ENCODE measurements at places on chromosomes 1 and 21.

GRCh38 chr1:36859926-36860325 lies 174.4 kb downstream of the GRIK3 start:
- no peak for DNase-seq

- no peak for DNase-seq
Observed at GRCh38 chr1:23475134-23475628, 8.8 kb downstream of the ASAP3 start.

DNA sequence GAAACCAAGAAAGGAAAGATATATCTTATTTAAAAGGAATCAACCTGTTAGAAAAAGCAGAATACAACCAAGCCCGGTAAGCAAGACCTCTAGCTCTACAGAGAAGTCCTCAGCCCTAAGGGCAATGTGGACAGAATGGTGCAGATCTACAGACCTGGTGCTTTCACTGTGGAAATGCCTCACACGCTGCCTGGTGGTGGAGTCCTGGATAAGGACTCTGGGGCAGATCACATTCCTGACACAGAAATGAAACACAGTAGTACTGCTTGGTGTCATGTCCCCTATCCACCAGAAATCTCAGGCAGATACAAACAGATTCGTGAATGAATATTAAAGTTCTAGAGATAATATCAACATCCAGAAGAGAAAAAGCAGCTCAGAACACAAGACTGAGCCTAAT lies 6.8 kb downstream of the CNN3 start:
- peak; percentile 38 for DNase-seq

GRCh38 chr1:1355416-1355815 lies 2.9 kb downstream of the MXRA8 start:
- peak; percentile 30 for DNase-seq

DNA sequence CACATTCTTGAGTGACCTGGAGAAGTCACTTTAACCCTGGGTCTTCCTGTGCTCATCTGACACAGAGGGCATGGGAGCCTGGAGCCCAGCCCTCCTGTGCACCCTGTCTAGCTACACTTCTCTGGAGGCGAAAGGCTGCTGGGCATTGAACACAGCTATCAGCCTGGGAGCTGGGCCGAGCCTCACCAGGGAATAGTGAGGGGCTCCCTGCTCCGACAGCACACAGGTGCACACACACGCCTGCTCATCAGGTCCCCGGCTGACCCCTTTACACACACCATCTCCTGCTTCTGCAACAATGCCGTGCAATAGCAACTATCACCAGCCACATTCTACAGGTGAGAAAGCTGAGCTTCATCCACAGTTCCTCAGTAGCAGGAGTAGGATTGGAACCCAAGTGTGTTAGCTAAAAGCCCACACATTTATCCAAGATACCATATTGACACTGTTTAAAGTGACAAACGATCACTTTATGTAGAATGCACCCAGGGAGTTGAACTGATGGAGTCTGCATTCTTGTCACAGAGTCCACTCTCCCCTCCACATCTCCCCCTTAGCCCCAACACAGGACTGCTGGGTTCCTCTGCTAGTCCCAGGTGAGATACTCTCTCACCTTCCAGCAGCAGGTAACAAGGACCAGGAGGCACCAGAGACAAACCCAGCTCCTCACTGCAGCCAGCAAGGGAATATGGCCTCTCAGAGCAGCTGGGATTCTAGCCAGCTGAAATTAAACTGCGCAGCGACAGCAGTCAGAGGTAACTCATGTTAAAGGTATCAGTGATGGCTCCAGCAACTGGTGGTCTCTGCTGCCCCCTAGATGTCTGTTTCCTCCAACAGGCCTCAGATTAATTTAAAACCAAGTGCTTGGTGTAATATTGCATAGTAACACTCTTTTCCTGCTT lies 18.3 kb upstream of the CAPN8 start:
- peak; percentile 65 for DNase-seq

- no peak for DNase-seq
Observed at GRCh38 chr21:9753943-9754342, 767.4 kb upstream of the TPTE start.

GRCh38 chr21:43712268-43712942 lies 6.5 kb upstream of the PDXK start:
- no peak for DNase-seq

GRCh38 chr1:207882692-207883091 lies 28.2 kb downstream of the CD34 start:
- DNase-seq: peak; percentile 34

- DNase-seq: no peak
Observed at GRCh38 chr1:67285780-67286488, 21.7 kb upstream of the IL12RB2 start.

- peak; percentile 97 for DNase-seq
Observed at GRCh38 chr1:165392634-165393571, 36.4 kb upstream of the LMX1A start.

DNA sequence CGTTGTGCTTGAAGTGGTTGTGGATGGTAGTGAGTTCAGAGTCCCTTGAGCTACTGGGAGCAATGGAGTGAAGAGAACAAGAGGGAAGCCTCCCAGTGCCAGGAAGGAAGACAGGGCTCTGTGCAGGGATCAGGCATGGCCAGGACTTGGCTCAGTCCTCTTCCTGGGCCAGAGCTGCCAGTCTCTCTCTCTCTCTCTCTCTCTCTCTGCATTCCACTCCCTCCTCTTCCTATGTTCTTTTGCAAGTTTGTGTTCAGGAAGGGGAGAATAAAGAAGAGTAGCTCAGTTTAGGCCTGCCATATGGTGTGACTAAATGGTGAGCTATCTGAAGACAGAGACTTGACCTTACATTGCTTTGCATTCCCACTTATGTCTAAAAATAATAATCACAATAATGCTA lies 20.5 kb upstream of the RPTN start:
- no peak for DNase-seq

- DNase-seq: no peak
Observed at GRCh38 chr1:86016076-86016759, 140.4 kb downstream of the COL24A1 start.

DNA sequence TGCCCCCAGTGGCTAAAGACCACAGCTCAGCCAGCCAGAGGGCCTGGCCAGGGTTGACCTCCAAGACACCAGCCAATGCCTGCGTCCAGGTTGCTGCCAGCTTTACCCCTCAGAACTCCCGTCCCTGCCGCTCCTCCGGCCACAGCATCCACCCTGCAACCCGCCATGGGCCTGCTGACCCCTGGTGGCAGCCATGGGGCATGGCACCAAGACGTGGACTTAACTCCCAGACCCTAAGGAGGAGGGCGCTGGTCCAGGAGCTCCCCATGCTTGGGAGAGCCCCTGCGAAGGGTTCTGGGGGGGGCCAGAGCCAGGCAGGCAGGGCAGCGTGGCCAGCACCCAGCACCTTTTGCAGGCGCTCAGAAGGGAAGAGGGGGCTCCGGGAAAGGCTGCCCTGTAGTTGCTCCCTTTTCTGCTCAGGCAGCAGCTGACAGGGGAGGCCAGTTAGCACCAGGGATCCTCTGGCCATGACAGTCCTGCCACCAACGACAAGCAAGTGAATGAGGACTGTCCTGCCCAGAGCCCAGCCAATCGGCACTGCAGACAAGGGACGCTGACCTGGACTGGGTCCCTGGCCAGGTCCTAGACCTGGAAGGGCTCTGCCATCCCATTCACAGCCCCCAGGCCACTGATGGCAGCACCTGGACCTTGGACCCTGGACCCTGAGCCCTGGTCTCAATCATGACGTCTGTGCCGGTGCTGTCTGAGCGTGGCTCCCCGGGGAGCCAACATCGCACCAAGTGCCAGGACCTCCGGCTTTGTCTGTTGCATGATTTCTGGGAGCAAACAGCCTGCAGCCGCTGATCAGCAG lies 246.2 kb downstream of the NPHP4 start:
- peak; percentile 75 for DNase-seq

GRCh38 chr1:165383067-165383466 lies 26.6 kb upstream of the LMX1A start:
- DNase-seq: no peak

GRCh38 chr1:210344706-210345105 lies 16.0 kb downstream of the HHAT start:
- DNase-seq: no peak

GRCh38 chr1:175162955-175163354 lies 29.6 kb downstream of the KIAA0040 start:
- no peak for DNase-seq

- DNase-seq: no peak
Observed at GRCh38 chr1:116927049-116927798, 17.5 kb downstream of the PTGFRN start.

DNA sequence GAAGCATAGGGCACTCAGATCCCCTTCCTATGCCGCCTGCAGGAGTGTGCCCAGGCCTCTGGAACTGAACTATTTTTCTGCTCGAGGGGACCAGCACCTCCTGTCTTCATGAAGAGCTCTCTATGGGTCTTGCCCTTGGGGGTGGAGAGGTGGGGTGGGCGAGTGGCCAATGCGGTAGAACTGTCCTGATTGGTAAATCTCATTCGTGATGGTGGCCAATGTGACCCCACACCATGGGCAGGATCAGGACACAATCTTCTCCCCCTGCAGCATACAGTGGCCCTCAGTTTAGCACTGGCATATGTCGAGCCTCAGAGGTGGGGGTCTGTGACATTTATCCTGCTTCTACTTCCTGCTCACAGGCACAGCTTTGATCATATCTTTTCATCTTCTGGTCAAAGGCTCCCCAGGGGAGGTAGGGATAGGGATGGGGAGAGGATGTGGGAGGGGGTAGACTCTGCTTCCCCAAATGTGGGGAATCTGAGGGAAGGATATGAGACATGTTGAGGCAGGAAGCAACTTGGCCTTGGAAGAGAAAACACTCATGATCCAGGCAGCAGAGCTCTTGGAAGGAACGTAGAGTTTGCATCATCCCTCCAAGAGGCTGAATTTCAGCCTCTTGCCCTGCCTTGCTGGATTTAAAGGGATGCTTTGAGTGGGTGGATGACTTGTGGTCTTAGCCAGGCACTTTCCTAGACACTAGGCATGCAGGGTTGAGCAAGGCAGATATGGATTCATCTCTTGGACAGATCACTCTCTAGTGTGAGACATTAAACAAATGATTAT lies 81.8 kb downstream of the LAMC2 start:
- DNase-seq: no peak

- no peak for DNase-seq
Observed at GRCh38 chr1:200542162-200542561, 78.4 kb downstream of the KIF14 start.

DNA sequence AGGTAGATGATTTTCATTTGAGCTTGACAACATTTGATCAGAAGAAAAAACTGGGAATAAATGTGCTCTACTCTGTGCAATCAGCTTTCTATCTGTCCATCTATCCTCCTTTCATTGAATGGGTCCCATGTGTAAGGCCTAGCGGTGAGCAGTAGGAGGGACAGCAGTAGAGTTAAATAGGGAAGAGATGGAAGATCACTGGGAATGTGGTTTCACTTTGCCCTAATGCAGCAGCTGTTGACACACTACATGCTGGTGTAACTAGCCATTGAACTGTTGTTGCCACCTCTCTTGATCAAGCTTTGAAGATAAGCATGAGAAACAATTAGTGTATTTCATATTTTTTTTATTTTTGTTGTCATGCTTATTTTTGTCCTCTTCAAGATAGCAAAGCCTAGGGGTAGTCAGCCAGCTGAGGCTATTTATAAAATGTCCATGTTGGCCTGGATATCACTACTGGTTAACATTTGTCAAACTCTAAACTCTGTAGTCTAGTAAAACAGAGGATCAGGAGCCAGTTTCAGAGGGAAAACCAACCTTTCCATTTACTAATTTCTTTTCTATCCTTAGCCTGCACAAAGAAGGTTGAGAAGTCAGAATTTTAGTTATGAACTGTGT lies 41.9 kb downstream of the CACNA1E start:
- DNase-seq: no peak

GRCh38 chr1:217891966-217892365 lies 260.8 kb downstream of the SPATA17 start:
- no peak for DNase-seq

- no peak for DNase-seq
Observed at GRCh38 chr1:230043081-230043480, 24.0 kb upstream of the GALNT2 start.

DNA sequence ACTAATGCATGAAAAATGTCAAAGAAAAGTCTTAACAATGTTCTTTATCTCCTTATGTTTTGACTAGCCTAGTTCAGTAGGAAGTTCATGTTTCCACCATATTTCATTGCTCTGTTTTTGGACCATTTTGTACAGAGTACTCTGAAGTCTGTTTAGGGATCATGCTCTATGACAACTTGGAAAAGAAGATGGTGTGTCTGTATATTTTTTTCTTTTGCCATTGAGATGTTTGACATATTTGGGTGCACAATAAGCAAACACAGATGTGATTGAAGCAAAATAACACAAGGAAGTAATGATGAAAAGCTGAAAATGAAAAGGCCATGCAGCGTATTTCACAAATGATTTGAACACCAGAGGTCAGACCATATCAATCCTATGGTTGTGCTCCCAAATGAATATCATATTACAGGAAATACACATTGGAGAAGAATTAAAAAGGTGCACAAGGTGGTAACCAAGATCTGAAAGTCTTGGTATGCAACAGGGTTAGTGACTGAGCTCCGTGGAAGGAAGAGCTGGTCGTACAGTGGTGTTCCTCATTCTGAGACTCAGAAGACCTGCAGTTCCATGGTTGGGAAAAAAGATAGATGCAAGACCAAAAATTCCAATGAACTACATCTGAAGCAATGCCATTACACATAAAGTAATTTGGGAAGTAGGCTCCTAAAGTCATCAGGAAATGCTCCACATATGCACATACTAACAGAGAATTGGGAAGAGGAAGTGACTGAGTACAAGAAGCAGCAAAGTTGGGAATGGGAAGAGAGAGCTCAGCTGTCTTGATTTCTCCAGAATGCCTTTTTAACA lies 463.5 kb downstream of the LMO4 start:
- DNase-seq: no peak

DNA sequence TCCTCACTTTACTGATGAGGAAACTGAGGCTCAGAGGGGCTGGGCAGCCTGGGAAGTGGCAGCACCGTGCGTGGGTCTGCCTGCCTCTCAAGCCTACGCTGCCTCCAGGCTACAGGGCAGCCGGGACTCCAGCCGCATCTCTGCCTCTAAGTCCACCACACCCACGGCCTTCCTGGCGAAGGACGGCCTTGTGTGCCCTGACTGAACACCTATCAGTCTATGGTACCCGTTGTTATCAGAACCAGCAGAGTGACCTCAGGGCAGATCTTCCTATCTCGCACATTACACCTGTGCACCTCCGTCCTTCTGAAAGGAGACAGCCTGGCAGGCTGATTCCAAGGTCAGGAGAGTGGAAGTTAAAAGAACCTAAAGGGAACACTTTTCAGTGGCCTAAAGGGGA lies 35.7 kb upstream of the SLC30A1 start:
- DNase-seq: no peak

DNA sequence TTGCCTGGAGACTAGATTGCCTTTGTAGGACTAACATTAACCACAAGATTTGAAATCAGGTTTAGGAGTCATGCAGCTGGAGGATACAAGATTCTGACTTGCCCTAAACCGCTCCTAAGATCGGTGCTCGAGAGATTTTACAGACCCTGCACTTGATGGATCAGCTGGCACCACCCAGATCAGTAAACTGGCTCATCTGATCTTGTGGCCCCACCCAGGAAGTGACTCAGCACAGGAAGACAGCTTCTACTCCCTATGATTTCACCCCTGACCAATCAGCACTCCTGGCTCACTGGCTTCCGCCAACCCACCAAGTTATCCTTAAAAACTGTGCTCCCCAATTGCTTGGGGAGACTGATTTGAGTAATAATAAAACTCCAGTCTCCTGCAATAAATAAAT lies 876 bp upstream of the CATSPERE start:
- no peak for DNase-seq
